ENCODE measurements at places on chromosomes 12 and 14.

DNA sequence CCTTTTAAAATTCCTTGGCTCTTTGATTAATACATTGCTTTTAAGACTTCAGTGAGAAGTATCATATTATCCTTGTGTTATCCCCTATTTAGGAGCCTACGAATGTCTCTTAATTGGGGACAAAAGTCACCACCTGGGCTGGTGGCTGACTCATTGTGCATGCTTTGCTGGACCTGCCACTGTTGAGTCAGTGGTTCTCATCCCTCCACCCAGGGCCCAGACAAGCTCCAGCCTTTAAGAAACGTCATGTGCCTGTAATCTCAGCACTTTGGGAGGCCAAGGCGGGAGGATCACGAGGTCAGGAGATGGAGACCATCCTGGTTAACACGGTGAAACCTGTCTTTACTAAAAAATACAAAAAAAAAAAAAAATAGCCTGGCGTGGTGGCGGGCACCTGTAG, 57.9 kb downstream of the OTX2 start:
- DNase-seq = no peak

DNA sequence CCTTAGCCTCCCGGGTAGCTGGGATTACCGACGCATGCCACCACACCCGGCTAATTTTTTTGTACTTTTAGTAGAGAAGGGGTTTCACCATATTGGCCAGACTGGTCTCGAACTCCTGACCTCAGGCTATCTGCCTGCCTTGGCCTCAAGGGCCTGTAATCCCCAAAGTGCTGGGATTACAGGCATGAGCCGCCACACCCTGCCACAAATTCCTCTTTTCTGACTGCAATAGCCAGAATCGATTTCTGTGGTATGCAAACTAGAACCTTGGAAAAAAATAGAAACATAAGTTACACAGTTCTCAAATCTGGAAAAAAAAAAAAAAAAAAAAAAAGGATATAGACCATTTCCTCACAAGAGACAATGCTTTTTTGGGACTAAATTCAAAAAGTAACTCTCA, 184.6 kb upstream of the EGLN3 start:
- no peak for DNase-seq

- no peak for DNase-seq
These were observed 49.9 kb downstream of the TSPAN8 start for GRCh38 chr12:71107936-71108335.

DNA sequence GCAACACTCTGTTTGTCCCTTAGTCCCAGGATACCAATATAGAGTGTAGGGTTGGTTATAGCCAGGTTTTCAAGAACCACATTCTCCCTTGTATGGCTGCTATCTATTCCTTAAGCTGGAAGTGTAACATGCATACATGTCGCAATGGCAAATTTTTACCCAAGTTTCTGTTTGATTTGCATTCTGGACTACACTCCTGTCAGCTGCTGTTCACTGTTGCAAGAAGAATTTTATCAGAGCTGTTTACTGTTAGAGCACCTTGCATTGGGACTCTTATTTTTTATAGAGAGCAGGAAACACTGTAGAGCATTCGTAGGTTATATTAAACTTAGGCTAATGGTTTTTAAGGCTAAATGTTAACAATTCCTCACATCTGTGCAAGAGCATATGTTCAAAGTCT, 376.0 kb upstream of the LRFN5 start:
- no peak for DNase-seq

DNA sequence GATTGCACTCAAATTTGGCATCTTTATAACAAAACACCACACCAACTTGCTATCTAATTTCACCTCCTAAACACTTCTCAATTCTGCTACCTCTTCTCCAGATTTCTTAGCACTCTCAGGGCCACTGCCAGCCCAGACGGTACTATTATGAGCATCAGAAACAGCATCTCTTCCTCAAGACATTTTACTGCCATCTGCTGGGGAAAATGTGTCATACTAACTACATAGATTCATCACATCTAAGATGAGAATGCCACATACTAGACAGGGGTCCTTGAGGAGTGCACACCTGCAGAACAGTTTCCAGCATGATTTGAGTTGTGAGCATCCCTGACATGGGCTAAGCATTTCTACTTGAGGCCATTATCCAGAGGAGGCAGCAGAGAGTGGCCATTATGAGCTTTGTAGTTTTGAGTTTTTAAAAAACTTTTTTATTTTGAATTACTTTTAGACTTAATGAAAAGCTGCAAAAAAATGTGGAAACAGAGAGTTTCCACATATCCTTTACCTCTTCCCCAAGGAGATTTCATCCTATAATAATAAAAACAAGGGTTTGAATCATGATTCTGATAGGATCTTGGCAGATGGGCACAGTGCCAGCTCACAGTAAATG, 15.1 kb upstream of the GRIP1 start:
- no peak for DNase-seq

- no peak for DNase-seq
These were observed 349 bp downstream of the CDC42BPB start for GRCh38 chr14:103057028-103057371.

- DNase-seq = no peak
These were observed 55.8 kb downstream of the CMAS start for GRCh38 chr12:22101749-22102243.

DNA sequence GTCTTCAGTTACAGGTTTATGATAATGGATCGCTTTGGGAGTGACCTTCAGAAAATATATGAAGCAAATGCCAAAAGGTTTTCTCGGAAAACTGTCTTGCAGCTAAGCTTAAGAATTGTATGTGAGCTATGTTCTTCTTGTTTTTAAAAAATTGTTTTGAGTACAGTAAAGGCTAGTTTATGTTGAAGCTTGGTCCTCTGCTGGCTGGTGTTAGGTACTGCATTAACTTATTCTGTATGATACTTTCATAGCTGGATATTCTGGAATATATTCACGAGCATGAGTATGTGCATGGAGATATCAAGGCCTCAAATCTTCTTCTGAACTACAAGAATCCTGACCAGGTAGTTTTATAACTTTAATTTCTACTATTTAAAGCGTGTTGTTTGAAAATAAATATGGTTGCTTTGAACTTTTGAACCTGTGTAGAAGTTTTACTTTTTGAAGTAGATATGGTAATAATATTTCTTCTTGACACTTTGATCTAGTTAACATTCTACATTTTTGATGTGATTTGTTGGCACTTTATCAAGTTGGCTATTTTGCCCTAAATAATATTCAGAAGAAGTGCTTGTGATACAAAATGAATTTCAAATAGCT, 55.7 kb downstream of the VRK1 start:
- no peak for DNase-seq

DNA sequence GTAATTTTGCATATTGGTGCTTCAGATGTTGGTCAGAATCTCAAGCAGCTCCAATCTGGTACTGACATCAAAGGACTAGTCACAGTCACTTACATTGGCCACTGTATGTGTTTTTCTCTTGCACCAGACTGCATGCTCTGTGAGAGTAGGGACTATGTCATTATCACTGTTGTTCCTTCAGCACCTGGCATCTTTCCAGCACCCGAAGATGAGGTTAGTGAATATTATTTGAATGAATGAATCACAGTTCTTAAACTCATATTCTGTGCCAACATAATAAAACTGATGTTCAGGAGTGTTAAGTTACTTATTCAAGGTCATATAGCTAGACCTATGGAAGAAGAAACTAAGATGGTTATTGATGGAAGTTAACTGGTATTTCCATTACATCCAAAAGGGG, 204.5 kb upstream of the TBX3 start:
- no peak for DNase-seq

DNA sequence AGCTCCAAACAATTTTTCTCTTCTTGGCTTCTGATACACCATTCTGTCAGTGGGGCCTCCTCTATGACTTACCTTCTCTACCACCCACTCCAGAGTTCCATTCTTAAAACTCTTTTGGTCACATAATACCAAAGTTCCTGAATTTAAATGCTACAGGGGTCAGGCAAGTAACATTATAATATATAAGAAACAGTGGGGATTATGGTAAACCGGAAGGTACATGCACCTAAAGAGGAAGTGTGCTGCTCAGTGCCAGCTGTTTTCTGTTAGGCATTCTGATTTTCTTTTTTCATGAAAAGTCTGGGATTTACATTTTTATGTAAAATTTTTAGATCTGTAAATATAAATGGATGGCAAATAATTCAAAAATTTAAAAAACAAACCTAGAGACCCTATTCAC, 39.9 kb downstream of the SOS2 start:
- no peak for DNase-seq

DNA sequence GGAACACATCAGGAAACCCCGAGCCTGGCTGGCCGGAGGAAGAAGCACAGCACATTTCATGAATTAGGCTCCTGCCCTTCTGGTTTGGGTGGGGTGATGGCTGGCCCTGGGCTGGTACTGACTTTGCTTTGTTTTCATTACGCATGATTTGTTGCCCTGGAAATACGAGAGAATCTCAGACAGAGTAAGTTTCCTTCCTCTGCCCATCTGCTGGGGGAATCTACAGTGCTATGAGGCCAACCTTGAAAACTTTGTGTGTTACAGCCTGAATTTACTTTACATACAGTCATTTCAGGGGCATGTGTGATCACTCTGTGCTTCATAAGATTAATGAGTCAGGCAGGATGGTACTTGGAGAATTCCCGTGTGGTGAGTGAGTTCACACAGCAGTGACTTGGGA, 20.5 kb upstream of the SLC5A8 start:
- DNase-seq = no peak

GRCh38 chr12:109959411-109960093, 36.6 kb downstream of the GIT2 start:
- no peak for DNase-seq

GRCh38 chr12:22350886-22351285, 16.4 kb upstream of the ST8SIA1 start:
- no peak for DNase-seq

GRCh38 chr14:101500061-101500460, 61.2 kb upstream of the DIO3 start:
- no peak for DNase-seq

- no peak for DNase-seq
These were observed 75.7 kb downstream of the PTPRB start for GRCh38 chr12:70561550-70561949.

GRCh38 chr12:97061171-97061570, 154.1 kb downstream of the NEDD1 start:
- DNase-seq = no peak

GRCh38 chr12:90999966-91000365, 4.8 kb downstream of the EPYC start:
- no peak for DNase-seq

DNA sequence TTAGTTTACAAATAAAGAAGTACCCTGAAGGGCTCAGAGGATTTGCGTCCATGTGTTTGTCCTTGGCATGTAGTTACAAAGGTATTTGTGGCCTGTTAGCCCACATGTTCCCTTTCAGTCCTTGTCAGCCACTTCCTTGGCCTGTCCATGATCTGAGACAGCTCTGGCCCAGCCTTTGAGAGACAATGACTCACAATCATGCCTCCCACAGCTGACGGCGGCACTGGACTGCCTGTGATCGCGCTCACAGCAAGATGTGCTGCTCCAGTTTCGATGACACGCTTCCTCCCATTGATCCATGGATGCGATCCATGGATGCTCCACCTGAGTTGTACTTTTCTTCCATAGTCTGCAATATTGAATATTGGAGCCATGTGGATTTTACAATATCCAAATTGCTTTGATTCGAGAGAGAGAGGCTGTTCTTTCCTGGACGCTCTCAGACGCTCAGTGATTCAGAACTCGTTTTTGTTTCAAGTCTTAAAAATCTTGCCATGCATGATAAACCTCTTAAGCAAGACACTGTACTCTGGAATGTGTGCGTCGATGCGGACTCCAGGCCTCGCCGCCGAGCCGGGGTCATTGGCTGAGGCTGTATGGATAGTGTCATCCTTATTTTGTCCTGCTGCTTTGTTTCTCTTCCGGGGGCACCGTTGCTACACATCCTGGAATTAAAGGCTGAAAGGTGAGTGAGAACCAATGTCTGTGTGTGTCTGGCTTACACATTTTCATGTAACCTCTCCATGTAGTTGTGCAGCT, 220.1 kb downstream of the GLT1D1 start:
- DNase-seq = no peak

DNA sequence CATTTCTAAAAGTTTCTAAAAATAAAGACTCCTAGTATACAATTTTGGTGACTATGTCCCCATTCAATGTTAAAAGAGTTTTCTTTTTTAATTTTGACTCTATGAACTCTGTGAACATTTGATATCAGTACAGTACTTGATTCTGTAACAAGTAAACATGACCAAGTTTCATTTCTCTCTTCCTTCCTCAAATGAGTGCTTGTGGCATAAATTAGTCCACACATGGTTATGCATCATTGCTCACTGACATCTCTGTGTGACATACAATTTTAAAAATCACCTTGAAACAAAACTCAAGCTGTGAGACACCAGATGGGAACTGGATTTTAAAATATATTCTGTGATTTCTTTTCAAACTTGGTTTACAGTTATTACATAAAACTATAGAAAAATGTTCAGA, 253.9 kb upstream of the MDGA2 start:
- DNase-seq = no peak

- peak; percentile 46 for DNase-seq
These were observed 2.9 kb downstream of the RDH12 start for GRCh38 chr14:67704484-67705089.

DNA sequence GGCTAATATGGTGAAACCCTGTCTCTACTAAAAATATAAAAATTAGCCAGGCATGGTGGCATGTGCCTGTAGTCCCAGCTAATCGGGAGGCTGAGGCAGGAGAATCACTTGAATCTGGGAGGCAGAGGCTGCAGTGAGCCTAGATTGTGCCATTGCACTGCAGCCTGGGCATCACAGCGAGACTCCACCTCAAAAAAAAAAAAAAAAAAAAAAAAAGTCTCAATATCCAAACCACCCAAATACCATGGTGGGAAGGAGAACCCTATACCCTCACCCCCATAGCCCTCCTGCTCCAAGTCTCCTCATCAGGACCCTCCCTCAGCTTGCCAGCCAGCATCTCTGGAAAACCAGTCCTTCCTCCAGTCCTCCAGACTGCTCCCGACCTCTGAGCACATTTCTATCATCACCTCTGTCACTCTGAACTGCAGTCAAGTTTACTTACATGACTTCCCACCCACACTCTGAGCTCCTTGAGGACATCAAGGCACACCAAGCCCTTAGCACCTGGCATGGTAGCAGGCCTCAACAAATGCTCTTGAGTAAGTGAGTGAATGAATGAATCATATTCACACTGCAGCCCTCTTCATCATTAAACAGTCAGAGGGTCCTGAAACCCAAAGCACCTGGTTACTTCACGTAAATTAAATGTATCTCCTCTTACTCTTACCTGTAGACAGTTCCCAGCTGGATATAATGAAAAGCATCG, 35.2 kb downstream of the NT5DC3 start:
- DNase-seq = no peak

GRCh38 chr14:89268514-89268913, 148.5 kb downstream of the FOXN3 start:
- no peak for DNase-seq

- no peak for DNase-seq
These were observed 251.5 kb upstream of the LMO3 start for GRCh38 chr12:16857456-16857923.

DNA sequence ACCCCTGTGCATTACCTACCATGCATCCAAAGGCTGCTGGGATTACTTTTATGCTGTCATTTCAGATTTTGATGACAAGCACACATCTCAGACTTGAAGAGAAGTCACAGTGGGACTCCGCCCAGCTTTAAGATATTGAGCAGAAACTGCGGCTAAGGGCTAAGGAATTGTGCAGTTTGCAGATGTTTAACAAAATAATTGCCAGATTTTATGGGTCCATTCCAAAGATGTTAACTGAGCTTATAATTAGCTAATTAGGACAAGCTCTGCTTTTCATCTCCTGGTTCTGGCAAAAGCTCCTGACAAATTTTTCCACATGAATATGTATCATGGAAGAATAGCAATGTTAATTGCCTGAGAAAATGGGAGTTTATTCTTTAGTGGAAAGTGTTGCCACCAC, 344.4 kb upstream of the ATXN7L3B start:
- DNase-seq = no peak

GRCh38 chr12:120933786-120934185, 29.6 kb upstream of the SPPL3 start:
- no peak for DNase-seq
